ENCODE measurements at places on chromosomes 3 and 15.

DNA sequence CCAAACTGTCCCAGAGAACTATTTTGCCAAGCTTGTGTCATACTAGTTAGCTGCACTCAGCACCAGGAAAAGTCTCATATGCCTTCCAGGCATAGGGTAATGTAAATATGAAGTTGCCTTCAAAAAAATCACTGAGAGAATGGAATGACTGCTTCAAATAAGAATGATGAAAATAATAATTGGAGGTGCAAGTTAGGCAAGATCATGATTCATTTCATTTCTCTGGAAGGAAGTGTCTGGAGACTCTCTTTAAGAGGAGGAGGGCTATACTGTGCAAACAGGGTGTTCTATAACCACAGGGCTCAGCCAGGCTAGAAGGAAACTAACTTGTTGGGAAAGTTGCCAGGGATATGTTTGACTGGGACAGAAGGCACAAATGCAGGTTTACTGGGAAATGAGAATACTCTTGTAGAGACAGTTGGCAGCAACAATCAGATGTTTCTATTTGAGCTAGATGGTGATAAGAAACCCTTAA, 4.3 kb downstream of the SIDT1 start:
- DNase-seq: no peak

- no peak for DNase-seq
Observed at GRCh38 chr15:90059208-90059985, 42.9 kb downstream of the IDH2 start.

DNA sequence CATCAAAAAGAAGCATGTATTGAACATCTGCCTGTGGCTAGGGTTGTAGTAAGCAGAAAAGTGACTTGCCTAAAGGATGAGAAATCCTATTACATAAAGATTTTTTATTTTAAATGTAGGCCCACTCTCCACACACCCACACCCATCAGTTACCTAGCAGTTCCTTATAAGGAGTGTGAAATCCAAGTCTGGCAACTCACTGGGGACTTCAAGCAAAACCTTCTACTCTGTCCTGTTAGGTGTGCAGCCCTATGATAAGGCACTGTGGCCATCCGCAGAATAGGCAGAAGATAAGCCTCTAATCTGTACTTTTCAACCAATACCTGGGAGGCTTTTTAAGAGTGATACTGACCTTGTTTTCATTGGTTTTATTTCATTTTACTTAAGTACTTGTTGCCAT, 52.7 kb upstream of the TJP1 start:
- DNase-seq: no peak

DNA sequence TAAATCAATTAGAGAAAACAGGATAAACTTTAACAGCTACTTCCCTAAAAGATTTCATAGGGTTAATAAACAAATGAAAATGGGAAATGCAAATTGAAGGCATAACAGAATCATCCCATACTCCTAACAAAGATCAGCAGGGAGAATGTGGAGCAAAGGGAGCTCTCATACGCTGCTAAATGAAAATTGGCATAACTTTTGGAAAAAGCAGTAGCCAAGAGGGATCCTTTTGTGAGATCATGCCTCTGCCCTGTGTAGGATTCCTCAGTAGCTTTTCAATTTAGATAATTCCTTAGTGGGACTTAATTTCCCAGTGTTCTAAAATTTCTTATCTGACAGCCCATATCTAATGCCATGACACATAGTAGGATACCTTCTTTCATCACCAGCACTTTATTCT, 18.2 kb downstream of the NIPA2 start:
- DNase-seq: no peak

GRCh38 chr3:27220166-27220565, 149.0 kb downstream of the NEK10 start:
- DNase-seq: no peak

DNA sequence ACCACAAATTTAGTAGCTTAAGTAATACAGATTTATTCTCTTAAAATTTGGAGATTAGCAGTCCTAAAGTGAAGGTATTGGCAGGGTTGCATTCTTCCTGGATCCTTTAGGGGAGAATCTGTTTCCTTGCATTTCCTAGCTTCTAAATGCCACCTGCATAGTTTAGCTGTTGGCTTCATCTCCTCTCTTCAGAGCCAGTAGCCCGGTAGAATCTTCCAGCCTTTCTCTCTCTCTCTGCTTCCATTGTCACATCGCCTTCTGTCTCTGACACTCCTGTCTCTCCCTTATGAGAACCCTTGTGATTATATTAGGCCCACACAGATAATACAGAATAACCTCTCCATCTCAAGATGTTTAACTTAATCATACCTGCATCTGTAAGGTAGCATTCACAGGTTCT, 21.4 kb downstream of the FAM98B start:
- no peak for DNase-seq

DNA sequence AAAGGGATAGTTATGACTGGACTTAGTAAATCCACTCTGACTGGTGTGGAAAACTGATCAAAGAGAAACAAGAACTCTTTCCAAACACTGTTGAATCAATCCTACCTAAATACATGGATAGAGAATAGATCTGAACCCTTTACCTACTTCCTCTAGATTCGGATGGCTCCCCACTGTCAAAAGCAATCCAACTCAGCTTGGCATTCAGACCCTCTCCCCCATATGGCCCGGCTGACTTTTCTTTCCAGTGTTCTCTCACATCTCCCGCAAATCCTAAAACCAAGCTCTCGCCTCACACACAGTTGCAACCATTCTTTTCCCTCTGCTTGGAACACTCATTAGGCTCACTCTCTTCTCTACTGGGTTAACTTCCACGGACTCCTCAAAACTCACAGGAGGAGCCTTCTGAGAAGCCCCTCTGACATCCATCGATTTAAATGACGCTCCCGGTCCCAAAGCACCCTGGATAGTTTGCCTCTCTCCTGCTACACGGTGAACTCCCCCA, 639 bp downstream of the SPICE1 start:
- DNase-seq: no peak

- DNase-seq: no peak
Observed at GRCh38 chr3:81308306-81308705, 453.1 kb downstream of the GBE1 start.

DNA sequence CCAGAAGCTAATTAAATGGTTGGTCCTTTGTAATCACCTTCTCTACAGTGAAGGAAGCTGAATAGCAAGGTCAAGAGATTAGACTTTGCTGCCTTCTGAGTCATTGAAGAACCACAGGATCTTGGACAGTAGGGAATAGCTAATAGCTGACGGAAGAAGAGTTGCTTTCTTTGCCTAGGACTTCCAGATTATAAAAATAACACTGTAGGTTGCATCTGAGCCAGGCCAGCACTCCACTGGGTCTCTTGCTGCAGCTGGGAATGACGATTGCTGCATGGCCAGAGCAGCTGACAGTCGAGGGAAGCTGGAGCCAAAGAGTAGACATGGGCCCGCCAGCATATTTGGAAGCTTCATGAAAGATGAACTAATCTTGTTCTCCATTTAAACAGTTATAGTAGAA, 81.5 kb upstream of the KCNMB2 start:
- no peak for DNase-seq

GRCh38 chr3:12040902-12041301, 36.7 kb downstream of the SYN2 start:
- no peak for DNase-seq

- no peak for DNase-seq
Observed at GRCh38 chr3:138769616-138770015, 65.1 kb downstream of the PIK3CB start.

GRCh38 chr3:69143612-69144011, 21.2 kb upstream of the LMOD3 start:
- DNase-seq: no peak

- no peak for DNase-seq
Observed at GRCh38 chr3:32062950-32063582, 43.4 kb upstream of the GPD1L start.

- no peak for DNase-seq
Observed at GRCh38 chr15:51846463-51847230, 17.2 kb downstream of the TMOD3 start.

DNA sequence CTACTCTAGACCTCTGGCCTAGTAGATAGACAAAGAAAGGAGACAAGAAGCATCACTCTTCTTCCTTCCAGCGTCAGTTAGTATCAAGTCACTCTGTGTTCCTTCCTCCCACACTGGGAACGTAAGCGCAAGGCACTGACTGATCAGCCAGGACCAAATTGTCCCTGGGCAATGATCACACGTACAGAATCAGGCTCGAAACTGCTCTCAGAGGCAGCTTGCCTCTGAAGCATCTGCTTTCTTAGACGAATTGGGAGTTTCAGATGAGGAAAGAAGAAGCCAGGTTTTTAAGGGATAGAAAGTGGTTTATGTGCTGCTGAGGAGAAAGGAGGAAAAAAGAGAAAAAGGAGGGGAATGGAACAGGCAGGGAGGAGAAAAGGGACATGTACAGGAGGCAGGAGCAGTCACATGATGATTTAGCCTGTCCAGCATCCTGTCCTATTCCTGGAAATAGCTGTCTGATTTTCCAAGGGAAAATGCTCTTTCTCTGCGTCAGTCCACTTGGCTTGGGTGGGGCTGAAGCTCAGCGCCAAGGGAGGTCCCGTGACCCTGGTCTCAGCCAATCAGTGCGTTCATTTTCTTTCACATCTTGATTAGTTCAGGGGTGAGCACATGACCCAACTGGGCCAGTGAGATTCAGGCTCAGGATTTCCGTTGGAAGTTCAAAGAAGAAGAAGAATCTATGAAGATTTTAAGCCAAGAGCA, 102.0 kb upstream of the PRICKLE2 start:
- DNase-seq: no peak

- no peak for DNase-seq
Observed at GRCh38 chr3:194900854-194901522, 215.3 kb downstream of the FAM43A start.

DNA sequence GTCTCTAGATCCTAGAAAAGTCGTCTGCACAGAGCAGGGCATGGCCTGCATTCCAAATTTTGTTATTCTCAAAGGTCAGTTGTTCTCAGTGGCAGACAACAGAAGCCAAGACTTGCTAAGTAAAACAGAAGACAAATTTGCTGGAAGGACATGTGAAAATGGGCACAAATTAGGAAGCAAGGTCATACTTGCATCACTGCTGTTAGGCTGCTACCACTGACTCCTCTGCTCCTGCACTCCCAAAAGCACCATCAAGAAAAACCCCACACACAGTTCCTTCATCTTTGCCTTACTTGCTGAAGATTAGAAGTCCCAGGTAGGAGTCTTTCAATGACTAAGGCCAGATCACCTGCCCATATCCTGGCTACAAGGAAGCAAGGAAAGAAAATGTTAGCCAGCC, 69.9 kb upstream of the ATP2C1 start:
- no peak for DNase-seq

GRCh38 chr3:101954936-101955335, 105.6 kb downstream of the NFKBIZ start:
- no peak for DNase-seq

DNA sequence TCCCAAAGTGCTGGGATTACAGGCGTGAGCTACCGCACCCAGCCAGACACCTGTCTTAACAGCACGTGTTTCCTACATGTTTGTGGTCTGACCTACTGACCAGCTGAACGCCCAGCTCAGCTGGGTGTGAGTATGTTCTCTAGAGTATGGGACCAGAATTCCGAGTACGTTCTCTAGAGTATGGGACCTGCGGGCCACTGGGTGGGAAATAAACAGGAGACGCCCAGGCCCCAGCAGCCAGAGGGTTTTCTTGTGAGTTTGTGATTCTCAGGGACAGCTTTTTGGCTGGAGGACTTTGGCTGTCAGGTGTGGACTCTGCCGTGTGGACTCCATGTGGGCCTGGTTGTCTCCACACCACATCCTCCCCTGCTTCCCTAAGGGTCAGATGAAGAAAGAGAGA, 87.3 kb downstream of the CHRD start:
- DNase-seq: no peak

- no peak for DNase-seq
Observed at GRCh38 chr3:30970183-30970582, 75.7 kb upstream of the GADL1 start.

DNA sequence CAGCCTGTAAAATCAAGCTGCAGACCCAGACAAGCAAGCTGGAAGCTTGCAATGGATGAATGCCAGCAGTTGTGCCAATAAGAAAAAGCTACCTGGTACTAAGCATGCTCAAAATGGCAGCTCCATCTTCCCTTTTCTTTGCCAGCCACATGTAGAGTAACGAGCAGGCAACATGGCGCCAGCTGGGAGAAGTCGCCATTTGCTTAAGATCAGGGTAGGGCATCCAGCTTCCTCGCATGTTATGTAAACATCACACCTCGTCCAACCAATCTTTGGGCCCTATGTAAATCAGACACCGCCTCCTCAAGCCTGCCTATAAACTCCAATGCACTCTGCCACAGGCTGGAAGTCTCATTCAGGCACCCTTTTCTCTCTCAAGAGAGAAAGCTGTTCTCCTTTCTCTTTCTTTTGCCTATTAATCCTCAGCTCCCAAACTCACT, 973.9 kb downstream of the FHIT start:
- DNase-seq: no peak

- no peak for DNase-seq
Observed at GRCh38 chr3:185583925-185584324, 2.2 kb upstream of the SENP2 start.

GRCh38 chr15:64763021-64763420, 12.4 kb downstream of the RBPMS2 start:
- DNase-seq: no peak
